Central memory CD8-positive, alpha-beta T cell (primary cell): ENCODE measurements at places on chromosomes 5 and 9.

DNA sequence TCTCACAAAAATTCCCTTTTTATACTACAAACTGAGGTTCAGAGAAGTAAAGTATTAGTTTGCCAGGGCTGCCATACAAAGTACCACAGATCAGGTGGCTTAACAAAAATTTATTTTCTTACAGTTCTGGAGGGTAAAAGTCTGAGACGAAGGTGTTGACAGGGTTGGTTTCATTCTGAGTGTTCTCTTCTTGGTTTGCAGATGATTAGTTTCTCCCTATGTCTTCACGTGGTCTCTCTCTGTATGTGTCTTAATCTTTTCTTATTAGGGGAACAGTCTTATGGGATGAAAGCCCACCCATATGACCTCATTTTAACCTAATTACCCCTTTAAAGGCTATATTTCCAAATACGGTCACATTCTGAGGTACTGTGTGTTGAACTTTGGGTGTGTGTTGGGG lies 274.2 kb downstream of the BRINP1 start:
- DNase-seq = no peak
- no peak overlapping the region for H3K27ac ChIP-seq
- H3K4me3 ChIP-seq = no peak overlapping the region

- H3K4me1 ChIP-seq = no peaks in the 10 kb centered on the region
- H3K27me3 ChIP-seq = no peaks in the 10 kb centered on the region
- no peak overlapping the region for H3K4me3 ChIP-seq
- DNase-seq = no peak
Observed at GRCh38 chr9:23162789-23163188, 663.3 kb downstream of the ELAVL2 start.

GRCh38 chr9:26956860-26957233 lies 635 bp downstream of the IFT74 start:
- peaks cover 26% of the 10 kb centered on the region for H3K4me1 ChIP-seq
- H3K4me3 ChIP-seq = peak overlapping the region; percentile 85
- H3K36me3 ChIP-seq = peaks cover 14% of the 10 kb centered on the region
- H3K27ac ChIP-seq = peak overlapping the region; percentile 93

GRCh38 chr9:136672431-136673087 lies 9.8 kb downstream of the EGFL7 start:
- no peak for DNase-seq
- H3K4me3 ChIP-seq = no peak overlapping the region
- H3K4me1 ChIP-seq = no peaks in the 10 kb centered on the region
- peaks cover 10% of the 10 kb centered on the region for H3K27me3 ChIP-seq
- peaks cover 1% of the 10 kb centered on the region for H3K36me3 ChIP-seq
- H3K27ac ChIP-seq = no peak overlapping the region

DNA sequence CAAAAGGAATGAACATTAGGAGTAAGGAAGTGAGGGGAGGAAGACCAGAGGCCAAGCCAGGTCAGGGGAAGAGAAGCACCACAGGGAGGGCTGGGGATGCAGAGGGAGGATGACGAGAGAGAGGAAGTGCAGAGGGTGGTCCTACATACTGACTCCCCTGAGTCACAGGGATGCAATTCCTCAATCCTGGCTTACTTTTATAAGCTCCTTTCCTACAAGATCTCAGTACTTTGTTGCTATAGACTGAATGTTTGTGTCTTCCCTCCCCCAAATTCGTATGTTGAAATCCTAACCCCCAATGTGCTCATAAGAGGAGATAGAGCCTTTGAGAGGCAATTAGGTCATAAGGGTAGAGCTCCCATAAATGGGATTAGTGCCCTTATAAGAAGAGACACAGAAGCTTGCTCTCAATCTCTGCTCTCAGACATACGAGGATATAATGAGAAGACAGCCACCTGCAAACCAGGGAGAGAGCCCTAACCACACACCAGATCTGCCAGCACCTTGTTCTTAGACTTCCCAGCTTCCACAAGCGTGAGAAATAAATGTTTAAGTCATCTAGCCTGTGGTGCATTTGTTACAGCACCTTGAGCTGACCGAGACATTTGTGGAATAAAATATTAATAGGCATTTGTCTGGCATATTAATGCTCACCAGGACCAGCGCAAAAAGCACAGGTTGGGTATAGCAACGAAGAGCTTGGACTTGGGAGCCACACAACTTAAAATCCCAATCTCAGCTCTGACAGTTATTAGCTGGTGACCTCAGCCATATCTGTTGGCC lies 33.4 kb downstream of the GCNT4 start:
- H3K4me1 ChIP-seq = peaks cover 66% of the 10 kb centered on the region
- DNase-seq = no peak
- H3K27me3 ChIP-seq = no peaks in the 10 kb centered on the region
- no peak overlapping the region for H3K27ac ChIP-seq

GRCh38 chr5:5360941-5361520 lies 61.4 kb upstream of the ICE1 start:
- H3K27ac ChIP-seq = no peak overlapping the region
- no peak overlapping the region for H3K4me3 ChIP-seq
- H3K4me1 ChIP-seq = no peaks in the 10 kb centered on the region
- H3K36me3 ChIP-seq = no peaks in the 10 kb centered on the region
- DNase-seq = no peak

GRCh38 chr5:36492984-36493654 lies 113.3 kb upstream of the SLC1A3 start:
- H3K27ac ChIP-seq = no peak overlapping the region
- DNase-seq = no peak
- H3K4me3 ChIP-seq = no peak overlapping the region

DNA sequence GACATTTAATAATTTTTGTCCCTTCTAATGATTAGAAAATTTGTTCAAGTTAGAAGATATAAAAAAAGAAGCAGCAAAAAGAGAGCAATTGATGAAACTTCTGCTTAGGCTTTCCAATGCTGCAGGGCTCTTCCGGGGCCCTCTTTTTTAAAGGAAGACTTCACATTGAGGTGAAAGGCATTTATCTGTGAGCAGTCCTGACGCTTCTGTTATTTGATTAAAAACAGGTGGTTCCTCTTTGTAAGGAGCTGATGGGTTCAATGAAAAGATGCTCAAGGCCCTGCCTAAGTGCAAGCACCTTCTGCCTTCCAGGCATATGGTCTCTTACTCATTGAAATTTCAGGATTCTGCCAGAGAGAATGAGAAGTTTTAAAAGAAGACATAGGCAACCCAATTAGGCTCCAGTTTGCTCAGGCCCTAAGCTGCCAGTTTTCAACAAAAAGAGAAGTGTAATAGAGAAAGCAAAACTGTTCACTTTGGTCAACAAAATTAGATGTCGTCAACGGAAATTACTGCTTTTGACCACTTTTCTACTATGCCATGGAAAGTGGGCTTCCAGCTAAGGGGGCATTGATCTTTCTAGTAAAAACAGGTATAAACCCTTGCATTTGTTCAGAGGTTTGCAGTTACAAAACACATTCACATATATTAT lies 100.2 kb downstream of the INSYN2B start:
- H3K4me3 ChIP-seq = no peak overlapping the region
- no peak overlapping the region for H3K27ac ChIP-seq
- H3K27me3 ChIP-seq = no peaks in the 10 kb centered on the region
